DMS53 (cell line): ENCODE measurements at places on chromosomes 11 and 22.

DNA sequence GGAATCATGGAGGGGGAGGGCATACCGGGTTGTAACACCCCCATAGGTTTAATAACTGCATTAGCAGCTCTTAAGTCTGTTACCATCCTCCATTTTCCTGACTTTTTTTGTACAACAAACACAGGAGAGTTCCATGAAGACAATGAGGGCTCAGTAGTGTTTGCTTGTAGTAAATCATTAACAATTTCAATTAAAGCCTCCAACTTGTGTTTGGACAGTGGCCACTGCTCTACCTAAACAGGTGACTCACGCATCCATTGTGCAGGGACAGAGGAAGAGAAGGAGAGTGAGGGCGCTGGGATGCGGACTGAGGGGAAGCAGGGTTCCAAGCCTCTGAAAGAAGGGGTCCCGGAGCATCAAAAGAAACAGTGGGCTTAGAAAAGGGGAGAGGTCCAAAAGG lies 21.3 kb upstream of the MTNR1B start:
- DNase-seq = peak; percentile 99

DNA sequence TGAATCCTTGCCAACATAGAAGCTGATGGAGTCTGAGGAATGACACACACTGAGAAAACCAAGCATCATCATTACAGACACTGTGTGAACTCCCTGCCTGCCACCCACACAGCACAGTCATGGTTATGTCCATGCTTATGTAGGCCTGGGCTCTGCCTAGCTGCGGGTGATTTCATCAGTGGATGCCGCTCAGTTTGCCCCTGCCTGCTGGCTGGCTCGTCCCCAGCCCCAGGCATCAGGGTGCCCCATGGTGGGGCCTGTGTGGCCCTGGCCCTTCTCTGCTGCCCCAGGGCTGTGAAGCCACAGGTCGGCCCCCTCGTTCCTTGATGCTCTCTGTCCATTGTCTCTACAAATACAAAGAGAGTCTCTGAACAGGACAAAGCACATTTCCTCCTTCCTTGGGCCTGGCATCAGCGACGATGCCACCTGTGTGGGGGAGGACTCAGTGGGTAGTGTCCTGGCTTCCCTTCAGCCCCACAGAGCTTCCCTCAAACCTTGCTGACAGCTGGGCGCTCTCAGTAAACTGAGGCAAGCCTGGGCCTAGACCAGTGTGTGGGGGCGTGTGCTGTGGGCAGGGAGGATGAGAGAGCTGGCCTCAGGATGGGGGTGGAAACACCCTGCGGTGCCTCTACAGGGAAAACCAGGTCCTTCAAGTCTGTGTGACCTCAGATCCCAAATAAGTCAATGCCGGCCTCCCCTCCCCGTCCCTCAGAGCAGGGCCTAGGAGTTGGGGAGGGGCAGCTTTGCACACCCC lies 20.0 kb upstream of the TUB start:
- DNase-seq = no peak

DNA sequence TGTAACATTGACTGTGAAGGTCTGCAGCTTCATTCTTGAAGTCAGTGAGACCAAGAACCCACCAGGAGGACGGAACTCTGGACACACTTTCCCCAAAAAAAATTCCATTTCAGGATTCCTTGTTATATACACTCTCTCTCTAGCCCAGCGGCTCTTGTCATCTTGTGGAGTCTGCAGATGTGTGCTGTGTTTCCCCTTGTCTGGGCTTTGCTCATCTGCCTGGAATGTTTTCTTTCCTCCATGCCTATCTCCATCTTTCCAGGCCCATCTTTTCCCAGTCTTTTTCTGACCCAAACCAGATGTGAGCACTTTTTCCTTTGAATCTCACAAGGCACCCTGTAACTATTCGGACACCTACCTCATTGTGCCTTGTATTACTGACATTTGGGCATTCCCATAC lies 5.1 kb upstream of the DRG1 start:
- no peak for DNase-seq

DNA sequence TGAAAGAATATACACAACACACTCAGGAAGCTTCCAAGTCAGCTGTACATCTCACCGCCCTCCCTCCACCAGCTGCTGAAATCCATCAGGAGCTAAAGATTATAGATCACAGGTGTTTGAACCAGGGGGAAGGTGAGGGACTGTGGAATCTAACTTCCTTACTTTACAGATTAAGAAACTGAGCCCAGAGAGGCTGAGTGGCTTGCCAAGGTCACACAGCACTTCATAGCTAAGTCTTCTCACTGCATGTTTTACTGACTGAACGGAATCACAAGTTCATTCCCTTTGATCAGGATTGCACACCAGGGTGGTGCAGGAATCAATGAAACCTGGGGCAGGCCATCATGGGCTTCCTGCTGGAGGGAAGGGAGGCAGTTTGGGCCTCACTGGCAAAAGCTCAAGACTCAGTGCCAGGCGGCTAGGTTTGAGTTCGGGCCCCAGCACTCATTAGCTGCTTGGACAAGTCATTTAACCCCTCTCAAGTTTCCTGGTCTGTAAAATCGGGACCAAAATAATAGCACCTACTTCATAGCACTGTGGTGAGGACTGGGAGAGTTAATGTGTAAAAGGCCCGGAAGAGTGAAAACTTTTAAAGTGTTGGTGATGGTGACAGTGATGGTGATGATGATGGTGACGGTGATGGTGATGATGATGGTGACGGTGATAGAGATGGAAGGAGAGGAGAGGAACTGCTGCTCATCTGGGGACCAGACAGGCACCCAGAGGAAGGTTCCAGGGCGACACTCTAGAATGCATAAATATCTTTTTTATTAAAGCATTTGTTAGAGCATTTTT lies 8.2 kb downstream of the CD5 start:
- DNase-seq = no peak

GRCh38 chr11:76588455-76589325 lies 81.9 kb downstream of the LRRC32 start:
- DNase-seq = no peak

DNA sequence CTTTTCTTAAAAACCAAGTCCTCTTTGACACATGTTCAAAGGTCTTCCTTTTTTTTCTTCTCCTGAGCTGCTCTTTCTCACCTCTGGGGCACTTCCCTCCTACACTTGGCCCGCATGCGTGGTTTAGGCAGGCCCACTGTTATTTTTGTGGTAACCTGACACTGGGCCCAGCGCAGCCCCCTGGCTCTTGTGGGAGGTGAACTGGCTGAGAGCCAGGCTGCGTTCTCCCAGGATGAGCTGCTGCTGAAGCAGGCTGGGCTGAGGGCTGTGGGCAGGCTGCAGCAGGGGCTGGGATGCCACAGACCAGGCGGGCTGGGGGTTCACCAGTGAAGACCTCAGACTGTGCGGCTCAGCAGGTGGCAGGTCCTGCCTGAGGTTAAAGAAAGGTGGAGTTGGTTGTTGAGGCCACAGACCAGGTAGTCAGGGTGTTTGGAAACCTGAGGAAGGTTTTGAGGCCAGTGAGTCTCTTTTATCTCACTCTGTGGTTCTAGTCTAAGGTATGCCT lies 72.4 kb downstream of the TEAD1 start:
- DNase-seq = peak; percentile 54

GRCh38 chr22:26974914-26975803 lies 317.8 kb downstream of the MIAT start:
- DNase-seq = no peak

GRCh38 chr11:112538534-112539280 lies 278.0 kb upstream of the PLET1 start:
- no peak for DNase-seq

DNA sequence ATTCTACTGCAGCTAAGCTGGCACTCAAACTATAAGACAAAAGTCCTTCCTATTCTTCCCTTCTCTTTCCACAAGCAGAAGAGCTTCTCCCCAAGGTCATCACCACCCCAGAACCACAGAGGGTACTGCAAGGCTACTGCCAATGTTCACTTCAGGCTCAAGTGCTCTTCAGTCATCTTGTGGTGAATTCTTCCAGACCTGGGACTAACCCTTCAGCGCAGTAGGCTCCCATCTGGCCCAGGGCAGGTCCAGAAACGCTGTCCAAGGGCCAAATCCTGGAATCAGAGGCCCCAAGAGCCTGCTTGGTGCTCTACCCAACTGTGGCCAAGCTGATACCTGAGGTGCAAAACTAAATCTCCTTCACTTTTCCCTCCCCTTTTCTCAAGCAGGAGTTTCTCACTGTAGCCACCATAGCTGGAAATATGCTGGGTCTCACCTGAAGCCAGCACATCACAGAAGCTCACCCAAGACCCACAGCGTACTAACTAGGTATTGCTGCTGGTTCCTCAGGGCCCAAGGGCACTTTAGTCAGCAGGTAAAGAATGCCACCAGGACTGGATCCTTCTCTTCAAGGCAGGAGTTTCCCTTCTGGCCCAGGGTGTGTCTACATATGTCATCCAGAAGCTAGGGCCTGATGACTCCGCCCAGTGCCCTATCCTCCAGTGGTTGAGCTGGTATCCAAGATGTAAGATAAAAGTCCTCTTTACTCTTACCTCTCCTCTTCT lies 27.8 kb downstream of the FCHSD2 start:
- no peak for DNase-seq

DNA sequence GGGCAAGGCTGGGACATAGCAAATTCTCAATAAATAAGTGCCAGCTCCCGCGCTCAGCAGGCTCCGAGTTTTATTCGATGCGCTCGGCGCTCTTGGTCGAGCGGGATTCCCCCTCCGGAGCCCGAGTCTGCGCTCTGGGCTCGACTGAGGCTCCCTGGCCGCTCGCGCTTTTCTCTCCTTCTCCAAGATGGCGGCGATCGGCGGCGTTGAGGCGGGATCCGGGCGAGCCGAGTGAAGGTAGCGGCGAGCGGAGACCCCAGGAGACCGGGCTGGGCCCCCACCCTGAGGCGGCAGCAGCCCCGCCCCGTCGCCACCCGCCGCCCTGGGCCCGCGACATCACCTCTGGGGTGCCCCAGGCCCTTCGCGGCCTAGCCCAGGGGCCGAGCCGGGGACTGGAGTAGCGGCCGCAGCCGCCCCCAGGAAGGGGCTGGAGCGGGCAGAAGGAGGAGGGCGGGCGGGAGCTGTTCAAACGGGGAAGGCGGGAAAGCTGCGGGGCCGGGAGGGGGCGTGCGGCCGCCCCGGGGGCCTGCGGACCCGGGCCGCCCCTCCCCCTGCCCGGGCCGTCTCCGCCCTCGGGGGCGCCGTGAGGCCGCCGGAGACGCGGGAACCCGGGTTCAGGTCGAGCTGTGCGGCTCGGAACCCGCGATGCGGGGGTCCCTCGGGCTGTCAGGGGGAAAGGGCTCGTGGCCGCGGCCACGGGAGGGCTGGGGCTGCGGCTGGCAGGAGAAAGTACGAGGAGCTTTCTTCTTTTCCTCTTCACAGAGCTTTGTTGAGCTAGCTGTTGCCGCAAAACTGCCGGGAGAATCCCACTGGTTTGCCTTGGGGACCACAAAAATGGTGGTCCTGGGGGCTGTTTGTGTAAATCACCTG lies at the start of gene HMGXB4:
HMGXB4 (plus strand) TSS at position 173 of the 870 bp plus-strand sequence. CDS start 4,898 bp downstream, outside the sequence.
- DNase-seq = peak; percentile 77

- peak; percentile 24 for DNase-seq
Observed at GRCh38 chr11:95138448-95138847, 48.8 kb downstream of the ENDOD1 start.

- no peak for DNase-seq
Observed at GRCh38 chr11:74717221-74717969, 13.8 kb downstream of the CHRDL2 start.

GRCh38 chr22:36744791-36745190 lies 31.1 kb downstream of the IFT27 start:
- no peak for DNase-seq

DNA sequence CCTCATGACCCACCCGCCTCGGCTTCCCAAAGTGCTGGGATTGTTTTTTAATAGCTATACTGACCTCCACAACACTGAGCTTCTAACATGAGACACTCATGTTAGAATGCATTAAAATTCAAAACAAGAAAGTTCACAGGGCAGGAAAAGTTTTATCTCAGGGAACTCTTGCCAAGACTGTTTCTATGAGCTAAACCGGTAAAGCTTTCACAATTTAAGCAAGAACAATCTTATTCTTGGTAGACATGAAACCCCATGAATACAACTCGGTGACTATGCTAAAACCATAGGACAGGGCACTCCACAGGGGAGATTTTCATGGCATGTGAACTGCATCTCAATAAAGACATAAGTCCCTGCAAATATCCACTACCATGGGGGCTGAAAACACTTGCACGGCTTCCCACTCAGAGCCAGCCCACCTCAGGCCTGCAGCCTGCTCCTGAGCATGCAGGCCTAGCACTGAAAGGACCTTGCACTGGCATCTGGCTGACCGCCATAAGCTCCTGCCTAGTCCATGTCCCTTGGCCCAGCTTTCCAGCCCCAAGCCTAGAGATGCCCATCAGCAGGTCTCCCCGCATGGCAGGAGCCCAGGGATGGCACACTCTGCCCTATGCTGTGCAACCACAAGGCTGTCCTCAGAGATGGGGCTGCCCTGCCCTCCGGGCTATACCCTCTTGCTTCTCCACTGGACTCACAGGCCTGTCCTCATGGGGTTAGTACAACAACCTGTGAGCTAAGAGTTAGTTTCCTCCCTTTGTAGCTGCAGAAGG lies 58.4 kb downstream of the DGCR2 start:
- DNase-seq = no peak
